Uterus (tissue), 4 donors: ENCODE measurements at places on chromosomes 4 and X. TPM values are rescaled to one million over a fixed set of nuclear protein-coding genes. Genes with fewer than 3 reads are reported as not detected.

PCDH7 gene
- 56.5 TPM for total RNA-seq

DNA sequence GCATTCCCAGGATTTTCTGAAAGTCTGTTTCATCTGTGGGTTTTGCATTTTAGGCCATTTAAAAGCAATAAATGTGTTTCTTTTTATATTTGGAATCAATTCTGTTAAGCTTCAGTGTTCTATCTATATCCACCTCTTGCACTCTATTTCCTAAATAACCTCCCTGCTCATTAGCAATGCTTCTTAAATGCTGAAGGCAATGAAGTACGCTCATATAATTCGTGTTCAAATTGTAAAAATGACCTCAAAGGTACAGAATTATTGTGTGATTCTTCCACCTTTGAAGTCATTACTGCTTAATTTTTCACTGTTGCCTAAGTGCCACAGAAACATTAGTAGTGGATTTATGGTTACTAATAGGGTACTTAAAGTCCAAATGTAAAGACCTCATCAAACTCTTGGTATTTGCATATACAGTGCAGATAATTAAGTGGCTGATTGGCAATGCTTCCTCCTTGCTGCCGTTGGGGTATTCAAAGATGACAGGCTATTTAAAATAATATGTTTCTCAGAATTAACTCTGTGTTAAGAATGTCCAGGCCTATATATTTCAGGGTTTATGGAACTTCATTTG, 730.8 kb downstream of the TECRL start:
- no peak for DNase-seq

DNA sequence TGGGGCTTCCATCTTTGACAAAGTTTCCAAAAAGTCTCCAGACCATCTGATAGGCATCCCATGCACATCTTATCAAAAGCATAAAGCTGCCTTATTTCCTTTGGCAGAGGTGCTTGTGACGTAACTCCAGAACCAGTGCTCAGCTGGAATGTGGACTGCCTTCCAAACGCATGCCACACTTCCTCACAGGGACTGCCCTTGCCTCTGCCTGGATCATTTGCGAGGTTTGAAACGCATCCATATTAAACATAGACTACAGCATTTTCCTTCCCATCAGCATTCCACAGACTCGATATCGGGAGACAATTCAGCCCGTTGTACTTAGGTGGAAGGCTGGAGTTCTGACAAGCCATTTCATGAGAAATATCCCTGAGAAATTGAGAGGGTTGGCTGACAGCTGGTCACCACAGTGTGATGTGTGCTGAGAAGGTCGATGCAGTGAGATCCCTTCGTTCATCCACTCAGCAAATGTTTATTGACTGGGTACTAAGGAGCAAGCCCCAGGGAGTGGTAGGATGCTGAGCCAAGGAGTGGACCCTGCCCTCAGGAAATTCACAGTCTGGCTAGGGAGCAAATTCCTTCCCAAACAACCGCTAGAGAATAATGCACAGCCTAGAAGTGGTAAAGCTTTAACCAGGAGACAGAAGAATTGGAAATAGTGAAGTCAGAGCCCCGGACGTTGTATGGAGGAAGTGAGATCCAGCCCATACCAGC, 376.0 kb downstream of the BCOR start:
- no peak for DNase-seq

DNA sequence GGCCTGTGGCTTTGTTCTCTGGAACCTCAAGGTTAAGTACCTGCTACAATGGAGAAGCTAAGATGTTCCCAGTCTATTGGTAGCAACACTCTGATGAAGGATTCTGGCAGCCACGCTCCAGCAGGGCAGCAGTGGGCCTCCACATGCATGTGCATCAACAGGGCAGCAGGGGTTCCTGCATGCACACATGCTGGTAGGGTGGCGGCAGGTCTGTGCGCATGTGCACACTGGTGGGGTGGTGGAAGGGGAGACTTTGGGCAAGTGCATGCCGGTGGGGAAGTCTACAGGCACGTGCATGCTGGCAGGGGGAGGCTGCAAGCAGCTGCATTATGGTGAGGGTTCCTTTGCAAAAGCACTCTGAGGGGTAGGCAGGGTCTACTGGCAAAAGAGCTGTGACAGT, 160.7 kb downstream of the NKX6-1 start:
- DNase-seq = no peak

IRS4 gene
- 3.6 TPM for total RNA-seq

SSX3 gene
- total RNA-seq = not detected

DNA sequence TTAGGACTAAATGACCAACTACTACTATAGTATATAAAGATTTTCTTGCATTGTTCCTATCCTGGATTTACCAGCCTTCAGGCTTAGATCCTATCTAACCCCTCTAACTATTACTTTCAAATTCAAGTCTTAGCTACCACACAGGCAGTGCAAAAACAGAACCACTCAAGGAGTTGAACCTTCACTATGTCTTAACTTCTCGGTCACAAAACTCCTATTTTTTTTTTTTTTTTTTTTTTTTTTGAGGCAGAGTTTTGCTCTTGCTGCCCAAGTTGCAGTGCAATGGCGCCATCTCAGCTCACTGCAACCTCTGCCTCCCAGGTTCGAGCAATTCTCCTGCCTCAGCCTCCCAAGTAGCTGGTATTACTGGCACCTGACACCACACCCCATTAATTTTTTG, 6.3 kb upstream of the FAM200B start:
- no peak for DNase-seq

GRCh38 chrX:24999511-24999910, 16.3 kb downstream of the ARX start:
- no peak for DNase-seq

STOX2 gene
- total RNA-seq = 19.4 TPM

EDNRA gene
- total RNA-seq = 9.7 TPM

SYNPO2 gene
- total RNA-seq = 400 TPM

DNA sequence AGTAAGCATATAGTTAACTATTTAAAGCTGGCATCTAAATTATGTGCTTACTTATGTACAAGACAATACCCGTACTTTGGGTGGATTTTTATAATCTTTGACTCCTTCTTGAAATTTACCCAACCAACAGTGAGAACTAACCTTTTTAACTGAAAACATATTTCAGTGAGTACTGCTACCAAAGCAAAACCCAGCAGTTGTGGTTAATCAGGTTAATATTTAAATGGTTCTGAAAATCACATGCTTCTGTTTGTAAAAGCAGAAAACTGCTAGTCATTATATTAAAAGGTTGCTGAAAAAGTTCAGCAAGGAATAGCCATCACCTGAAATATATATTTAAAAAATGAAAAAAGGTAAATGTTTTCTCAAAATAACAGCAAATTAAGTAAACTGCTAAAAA, 20.0 kb downstream of the UBE2D3 start:
- no peak for DNase-seq

- no peak for DNase-seq
Measured at GRCh38 chr4:100504086-100504874, 13.5 kb downstream of the EMCN start.

DNA sequence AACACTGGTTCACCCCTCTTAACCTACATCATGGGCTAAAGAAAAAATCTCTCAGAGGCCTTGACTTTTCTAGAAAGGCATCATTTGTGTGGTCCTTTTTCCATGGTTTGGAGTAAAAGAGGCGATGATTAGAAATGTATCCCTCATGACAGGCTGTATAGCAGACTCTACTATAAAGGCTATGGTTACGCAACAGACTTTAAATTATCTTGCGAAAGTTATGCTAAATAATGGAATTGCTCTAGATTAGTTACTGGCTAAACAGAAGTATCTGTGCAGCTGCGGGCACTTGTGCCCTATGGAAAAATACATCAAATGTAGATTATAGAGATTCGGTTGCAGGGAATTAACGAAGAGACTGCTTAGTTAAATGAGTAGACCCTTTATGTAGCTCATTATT, 101.6 kb downstream of the TMEM47 start:
- DNase-seq = no peak

GRCh38 chr4:3246458-3247398, 2.2 kb upstream of the MSANTD1 start:
- no peak for DNase-seq

GRCh38 chr4:164959896-164960295, 17.6 kb downstream of the TRIM61 start:
- DNase-seq = no peak

DCAF12L2 gene
- 2.0 TPM for total RNA-seq

- no peak for DNase-seq
Measured at GRCh38 chrX:150700107-150700506, 6.9 kb downstream of the MTMR1 start.

DNA sequence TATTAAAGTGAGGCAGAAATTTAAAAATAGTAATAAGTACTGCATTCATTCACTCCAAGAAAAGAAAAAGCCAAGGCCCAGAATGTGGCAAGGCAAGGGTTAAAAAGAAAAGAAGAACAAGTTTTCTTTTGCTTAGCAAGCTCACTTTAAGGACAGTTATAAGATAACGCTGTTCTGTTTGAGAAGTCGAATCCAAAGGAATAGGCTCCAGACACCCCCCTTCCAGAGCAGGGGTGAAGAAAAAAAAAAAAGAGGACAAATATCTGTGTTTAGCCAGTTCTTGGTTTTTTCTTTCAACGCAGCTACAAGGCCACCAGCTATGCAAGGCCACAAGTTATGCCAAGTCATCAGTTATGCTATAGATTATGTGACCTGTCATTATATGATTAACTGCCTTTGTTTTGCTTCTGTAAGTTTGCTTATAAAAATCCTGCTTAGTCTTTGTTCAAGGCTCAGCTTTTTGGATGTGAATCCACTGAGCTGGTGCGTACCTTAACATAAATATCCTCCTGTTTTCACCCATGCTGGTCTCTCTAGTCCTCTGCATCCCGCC, 1.4 kb downstream of the GRK4 start:
- no peak for DNase-seq

GRCh38 chrX:128106630-128107029, 54.4 kb upstream of the ACTRT1 start:
- no peak for DNase-seq

DNA sequence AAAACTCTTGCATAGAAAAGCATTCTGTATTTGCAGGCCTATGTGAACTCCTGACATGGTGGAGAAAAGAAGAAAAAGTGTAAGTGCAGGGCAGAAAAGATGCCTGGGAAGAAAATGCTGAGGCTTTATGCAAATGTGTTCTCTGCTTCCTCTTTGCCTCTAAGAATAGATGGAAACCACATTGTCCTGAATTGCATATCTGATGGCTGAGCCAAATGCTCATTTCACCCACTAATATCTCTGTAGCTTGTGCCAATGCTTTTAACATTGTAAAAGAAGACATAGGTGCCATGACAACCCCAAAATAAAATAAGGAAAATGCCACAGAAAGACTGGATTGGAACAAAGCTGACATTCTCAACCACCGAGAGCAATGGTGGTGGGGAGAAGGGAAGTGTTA, 307.4 kb downstream of the GRIA2 start:
- DNase-seq = no peak

- DNase-seq = no peak
Measured at GRCh38 chrX:76127341-76127740, 45.5 kb upstream of the PBDC1 start.

MRFAP1 gene
- 263 TPM for total RNA-seq

BLOC1S4 gene
- total RNA-seq = 8.5 TPM

SOD3 gene
- total RNA-seq = 61.0 TPM

SPANXN4 gene
- total RNA-seq = not detected

GRCh38 chrX:100687128-100687527, 43.1 kb downstream of the SRPX2 start:
- DNase-seq = no peak

IL2RG gene
- 3.0 TPM for total RNA-seq

MND1 gene
- total RNA-seq = not detected

DNA sequence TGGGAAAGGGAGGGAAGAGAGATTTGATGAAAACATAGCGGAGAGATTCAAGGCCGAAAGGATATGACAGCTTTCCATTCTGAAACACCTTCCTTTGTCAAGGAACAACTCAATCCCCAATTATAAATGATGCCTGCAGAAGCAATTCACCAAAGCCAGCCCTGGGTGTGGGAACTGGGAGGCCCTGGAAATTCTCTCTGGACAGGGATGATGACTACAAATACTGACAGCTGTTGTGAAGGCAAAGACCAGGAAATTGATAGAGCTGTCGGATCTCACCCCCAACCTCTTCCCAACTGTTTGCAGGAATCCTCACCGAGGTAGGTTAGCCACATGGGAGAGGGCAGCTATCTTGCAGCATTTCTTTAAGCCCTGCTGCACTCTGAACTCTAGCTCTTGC, 54.3 kb downstream of the CCDC149 start:
- no peak for DNase-seq

- DNase-seq = no peak
Measured at GRCh38 chr4:69656653-69657158, 3.7 kb upstream of the UGT2A1 start.
